ENCODE measurements at places on chromosomes 12 and 14.

- DNase-seq = no peak
These were observed 746.0 kb downstream of the VRK1 start for GRCh38 chr14:97543221-97543620.

DNA sequence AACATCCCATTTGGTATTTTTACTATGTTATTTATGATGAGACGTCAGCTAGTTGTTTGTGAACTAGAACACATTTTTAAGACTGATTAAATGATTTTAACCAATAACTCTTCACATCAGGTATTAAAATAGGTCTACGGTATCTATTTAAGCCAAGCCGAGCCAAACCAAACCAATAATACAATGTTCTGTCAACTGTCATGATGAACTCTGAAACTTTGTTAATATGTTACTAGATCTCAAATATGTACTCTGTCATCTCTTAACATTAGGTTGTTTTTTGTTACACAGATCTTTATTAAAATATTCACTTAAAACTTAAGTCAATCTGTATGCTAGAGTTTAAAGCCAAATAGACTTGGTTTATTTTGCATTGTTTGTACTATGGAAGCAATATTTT, 1.0 kb downstream of the ART4 start:
- no peak for DNase-seq

DNA sequence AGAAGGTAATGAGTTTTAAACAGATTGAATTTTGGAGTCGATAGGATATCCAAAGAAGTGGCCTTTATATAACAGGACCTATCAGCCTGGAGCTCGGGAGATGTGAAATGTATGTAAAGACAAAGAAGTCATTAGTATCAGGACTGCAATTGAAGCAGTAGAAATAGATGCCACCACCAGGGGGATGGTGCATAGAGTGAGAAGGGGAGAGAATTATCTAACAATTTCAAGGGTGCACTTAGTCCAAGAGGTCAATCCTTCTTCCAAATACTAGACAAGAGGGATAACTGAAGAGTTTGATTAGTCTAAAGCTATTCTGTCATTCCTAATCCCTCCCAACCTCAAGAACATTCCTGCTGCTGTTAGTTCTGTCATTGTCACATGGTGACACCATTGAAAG, 127.8 kb downstream of the CFAP54 start:
- DNase-seq = no peak

DNA sequence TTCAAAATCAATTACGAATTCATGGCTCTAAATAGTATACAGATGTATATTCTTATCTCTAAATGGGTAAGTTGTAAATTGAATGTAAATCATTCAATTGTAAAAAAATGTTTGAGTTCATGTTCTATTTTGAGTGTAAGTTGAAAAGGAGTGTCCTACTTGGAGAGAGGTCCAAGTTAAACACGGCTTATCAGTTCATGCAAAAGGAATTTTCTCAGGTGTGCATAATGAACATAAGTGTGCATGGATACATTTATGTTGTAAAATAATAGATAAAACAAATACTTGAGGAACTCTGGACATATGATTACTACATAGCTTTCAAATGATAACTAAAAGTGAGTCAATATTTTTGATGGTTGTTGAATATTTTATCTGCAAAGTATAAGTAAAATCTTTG, 79.5 kb downstream of the PPFIA2 start:
- DNase-seq = no peak

GRCh38 chr14:55684956-55685584, 105.1 kb downstream of the KTN1 start:
- DNase-seq = no peak

- no peak for DNase-seq
These were observed 4.6 kb upstream of the SLCO1B3 start for GRCh38 chr12:20805921-20806320.

DNA sequence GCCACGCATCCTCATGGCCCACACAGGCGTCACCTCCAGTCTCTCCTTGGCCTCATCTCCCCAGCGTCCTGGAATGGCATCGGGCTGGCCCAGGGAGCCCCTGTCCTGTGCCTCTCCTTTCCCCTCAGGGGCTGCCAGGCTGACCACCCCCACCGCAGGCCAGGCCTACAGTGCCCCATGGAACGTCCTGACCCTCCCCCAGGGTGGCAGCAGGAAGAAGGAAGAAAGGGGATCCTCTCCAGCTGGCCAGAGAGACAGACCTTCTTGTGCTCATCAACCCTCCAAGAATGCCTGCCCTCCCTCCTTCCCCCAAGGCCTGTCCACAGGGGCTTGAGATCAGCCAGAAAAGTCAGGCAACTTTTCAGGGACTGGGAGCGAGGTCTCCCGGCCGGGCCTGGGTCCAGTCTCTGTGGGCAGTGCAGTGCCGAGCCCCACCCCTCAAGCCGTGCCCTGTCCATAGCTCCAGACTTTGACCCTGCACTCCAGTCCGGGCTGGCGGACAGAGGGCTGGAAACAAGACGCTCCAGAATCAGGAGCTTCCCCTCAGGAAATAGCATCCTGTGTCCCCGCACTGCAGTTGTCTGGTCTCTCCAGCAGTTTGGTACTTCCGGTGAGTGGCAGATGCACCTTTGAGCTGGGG, at the start of gene DAO:
DAO (plus strand) TSS at position 478 of the 640 bp plus-strand sequence. CDS start 4,915 bp downstream, outside the sequence.
- no peak for DNase-seq

DNA sequence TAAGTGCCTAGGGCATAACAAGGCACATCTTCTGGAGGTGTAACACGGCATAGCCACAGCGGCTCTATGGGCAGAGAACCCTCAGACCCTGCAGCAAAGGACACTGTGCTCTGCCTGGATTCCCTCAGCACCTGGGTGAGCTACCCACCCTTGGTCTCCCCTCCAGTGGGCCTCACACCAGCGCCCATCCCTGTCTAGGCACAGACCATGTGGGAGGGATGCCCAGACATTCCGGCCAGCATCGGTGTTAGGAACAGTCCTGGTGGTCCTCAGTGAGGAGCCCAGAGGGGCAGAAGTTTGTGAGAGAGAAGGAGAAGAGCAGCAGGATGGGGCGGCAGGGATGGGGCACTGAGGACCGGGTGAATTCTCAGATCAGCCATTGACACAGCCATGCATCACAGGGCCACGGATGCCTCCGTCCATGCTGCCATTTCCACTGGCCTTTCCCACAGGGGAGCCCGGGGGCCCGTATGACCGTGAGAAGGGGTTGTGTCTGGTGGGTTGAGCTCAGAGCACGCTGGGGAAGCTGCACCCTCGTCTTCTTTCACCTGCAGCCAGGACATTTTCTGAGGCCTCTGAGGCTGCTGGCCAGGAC, 282.7 kb upstream of the SFSWAP start:
- DNase-seq = no peak

DNA sequence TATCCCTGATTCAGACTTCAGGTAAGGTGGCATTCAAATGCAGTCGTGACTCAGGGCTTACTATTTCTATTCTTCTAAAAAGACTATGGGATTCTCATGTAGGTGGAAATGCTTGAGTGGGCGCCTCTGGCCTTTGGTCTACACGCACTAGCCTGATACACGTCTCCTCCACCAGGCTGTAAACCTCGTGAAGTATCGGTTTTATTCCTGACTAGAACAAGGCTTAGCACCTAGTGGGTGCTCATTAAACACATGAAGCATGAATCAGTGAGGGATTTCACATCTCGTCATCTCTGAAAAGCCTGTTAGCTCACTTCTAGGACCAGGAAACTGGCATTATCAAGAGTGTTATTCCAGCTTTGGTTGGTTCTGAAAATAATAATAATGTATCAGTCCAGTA, 17.7 kb upstream of the HNF1A start:
- no peak for DNase-seq

DNA sequence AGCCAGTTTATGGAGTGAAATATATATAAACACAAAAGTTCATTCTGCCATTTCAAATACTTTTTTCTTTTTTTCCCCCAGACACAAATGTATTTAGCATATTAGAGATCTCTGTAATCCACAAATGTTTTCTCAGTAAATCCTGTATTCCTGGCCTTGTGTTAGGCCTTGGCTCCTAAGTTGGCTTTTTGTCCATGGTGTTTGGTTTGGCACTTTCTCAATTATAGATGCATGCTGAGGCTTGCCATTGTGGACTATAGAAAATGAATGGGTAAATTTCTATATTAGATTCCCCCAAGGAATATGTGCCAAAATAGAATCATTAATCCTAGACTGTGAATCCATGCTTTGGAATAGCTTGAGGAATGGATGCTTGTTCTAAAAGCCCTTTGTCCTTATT, 17.0 kb downstream of the RIC8B start:
- no peak for DNase-seq

- no peak for DNase-seq
These were observed 103.2 kb upstream of the MDGA2 start for GRCh38 chr14:47778631-47779030.

DNA sequence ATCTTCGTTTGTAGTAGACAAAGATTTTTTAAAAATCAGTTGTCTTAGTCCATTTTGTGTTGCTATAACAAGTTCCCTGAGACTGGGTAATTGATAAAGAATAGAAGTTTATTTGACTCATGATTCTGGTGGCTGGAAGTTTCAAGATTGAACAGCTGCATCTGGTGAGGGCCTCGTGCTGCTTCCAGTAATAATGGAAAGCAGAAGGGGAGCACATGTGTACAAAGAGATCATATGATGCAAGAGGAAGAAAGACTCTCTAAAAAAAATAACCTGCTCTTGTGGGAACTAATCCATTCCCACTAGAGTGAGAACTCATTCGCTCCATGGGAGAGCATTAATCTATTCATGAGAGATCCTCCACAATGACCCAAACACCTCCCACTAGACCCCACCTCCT, 24.8 kb downstream of the MUCL1 start:
- DNase-seq = no peak

- no peak for DNase-seq
These were observed 18.2 kb downstream of the ERP29 start for GRCh38 chr12:112031472-112031871.

- DNase-seq = no peak
These were observed 9.3 kb downstream of the SLC48A1 start for GRCh38 chr12:47782372-47782770.

DNA sequence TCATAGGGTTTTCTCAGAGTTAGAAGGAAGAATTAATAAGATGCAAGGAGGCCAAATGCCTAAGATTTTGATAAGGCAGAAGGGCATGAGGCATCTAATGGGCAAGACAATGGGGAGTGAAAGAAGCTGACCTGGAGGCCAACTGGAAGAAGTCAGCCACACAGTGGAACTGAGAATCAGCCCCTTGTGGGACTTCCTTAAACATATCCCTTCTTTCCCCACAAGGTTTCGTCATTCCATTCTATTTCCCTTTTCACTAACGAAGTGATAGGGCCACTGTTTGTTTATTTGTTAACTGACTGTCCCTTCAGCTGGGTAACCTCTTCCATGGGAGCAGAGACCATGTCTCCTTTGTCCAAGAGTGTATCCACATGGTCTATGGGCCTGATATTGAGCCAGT, 86.2 kb downstream of the HELB start:
- no peak for DNase-seq

GRCh38 chr14:92928258-92928629, 5.3 kb downstream of the CHGA start:
- no peak for DNase-seq

DNA sequence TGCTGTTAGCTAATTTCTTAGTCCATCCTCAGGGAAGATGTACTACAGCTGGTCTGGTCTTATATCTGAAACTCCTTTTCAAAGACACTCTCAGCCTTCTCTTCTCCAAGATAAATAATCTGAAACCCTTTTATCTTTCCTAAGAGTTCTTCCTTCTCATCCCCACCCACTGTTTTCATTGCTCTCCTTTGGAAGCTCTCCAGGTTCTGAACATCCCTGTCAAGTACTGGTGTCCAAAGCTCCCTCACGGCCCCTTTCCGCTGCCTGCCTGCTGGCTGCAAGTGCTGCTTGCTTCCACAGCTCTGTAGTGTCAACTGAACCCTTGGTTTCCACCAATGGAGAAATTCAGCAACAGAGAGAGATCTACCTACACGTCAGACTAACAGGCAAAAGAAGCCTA, 6.6 kb upstream of the SLC6A13 start:
- DNase-seq = no peak

- no peak for DNase-seq
These were observed 637 bp downstream of the PTMS start for GRCh38 chr12:6766651-6767349.

DNA sequence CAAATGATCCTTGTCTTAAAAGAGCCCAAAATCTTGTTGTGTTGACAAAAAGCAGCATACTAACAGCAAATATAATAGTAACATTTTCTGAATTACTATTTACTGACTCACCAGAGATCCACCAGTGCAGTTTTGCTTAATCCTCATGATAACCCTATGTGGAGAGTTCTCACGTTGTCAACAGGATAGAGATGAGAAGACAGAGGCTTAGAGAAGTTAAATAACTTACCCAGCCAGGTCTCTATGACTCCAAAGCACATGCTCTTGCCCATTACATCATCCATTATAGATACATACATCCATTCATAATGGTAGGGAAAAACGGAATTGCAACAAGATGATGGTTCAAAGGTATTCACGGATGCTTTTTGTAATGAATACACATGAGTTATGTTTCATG, 111.9 kb downstream of the PAX9 start:
- DNase-seq = no peak

DNA sequence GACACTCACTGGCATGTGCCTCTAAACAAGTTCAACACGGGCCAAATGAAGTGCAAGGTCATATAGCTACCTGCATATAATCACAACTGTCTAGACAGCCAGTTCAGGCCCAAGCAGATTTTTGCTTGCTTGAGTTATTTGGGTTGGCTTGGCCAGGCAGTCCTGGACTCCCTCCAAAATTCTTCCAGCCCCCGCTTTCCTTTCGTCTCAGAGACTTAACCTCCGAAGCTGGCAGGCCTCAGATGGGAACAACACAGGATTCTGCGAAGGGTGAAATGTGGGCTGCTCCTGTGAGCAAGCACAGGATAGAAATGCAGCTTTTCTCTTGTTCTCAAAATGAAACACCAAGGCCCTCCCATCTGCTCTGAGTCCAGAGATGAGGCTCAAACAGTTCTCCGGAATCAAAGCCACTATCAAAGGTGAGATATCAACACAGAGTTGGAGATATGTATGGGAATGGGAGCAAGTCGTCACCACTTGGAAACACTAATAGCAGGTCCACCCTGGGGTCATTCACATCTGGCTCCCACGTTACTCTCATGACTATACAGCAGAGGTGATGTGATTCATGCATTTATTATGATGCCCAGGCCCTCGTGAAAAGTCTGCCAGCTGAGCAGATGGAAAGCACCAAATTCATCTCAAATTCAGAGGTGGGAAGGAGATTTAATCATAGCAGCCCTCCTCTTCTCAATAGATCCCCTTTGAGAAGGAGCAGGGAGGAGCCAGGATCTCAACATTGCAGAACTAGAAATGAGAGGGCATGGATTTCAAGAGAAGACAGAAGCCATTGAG, 389.8 kb downstream of the NUAK1 start:
- DNase-seq = no peak
